ENCODE measurements at places on chromosomes 2 and 18. TPM values are rescaled to one million over a fixed set of nuclear protein-coding genes. Genes with fewer than 3 reads are reported as not detected.

DNA sequence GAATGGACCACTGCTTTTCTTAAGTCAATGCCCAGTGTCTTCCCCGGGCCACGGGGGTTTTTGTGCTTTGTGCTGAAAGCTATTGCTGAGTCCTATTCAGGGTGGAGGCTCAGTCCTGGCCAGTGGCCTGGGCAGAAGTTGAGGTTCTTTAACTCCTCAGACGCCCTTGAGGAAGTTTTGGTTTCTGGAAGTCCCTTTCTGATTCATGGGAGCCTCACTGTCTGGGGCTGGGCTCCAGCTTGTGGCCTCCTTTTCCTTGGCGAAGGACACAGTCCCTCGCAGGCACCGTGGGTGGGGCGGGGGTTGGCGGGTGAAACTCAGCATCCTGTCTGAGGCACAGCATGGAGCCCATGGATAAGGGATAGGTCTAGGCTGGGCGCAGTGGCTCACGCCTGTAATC, 465.2 kb upstream of the HS6ST1 start:
- DNase-seq: no peak

STPG4 gene
- 0.79 TPM for total RNA-seq

ADAM23 gene
- 46.8 TPM for total RNA-seq

DNA sequence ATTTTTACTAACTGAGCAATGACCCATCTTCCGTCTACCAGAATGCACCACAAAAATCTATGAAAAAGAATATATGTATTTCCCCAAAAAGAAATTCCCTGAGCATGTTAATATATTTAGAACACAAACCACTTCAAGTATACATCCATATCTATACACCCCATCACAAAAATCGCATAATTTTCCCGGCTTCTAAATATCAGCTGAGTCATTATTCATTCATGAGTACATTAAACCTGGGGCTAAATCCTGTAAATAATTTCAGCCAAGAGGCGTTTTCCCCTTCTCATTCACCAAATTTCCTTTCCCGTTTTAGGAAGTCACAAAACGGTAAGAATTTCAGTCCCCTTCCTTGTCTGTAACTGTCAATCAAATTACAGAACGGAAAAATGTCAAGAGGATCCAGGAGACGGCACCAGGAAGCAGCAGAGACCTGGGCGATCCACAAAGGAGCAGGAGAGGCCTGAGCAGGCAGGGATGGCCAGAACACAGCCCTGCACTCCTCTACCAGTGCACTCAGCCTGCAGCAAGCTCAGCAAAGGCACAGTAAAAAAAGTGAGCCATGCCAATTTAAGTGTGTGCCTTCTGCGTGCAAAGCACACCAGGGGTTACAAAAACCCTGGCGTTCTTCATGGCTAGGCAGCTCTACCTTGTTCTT, 300.7 kb downstream of the TCF4 start:
- no peak for DNase-seq

DNA sequence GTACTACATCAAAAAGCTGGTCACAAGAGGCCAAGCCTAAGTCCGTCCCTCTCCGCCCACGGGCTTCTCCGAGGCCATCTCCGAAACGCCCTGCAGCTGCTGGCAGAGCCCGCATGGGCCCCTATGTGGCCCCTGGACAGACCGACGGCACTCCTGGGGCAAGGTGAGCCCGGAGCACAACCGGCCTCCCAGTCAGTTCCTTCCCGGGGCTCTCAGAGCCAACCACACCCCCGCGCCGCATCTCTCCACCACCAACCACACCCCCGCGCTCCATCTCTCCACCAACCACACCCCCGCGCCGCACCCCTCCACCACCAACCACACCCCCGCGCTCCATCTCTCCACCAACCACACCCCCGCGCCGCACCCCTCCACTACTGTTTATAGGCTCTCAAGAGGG, 93.5 kb downstream of the ZNF516 start:
- no peak for DNase-seq

C2orf66 gene
- total RNA-seq: not detected

DNA sequence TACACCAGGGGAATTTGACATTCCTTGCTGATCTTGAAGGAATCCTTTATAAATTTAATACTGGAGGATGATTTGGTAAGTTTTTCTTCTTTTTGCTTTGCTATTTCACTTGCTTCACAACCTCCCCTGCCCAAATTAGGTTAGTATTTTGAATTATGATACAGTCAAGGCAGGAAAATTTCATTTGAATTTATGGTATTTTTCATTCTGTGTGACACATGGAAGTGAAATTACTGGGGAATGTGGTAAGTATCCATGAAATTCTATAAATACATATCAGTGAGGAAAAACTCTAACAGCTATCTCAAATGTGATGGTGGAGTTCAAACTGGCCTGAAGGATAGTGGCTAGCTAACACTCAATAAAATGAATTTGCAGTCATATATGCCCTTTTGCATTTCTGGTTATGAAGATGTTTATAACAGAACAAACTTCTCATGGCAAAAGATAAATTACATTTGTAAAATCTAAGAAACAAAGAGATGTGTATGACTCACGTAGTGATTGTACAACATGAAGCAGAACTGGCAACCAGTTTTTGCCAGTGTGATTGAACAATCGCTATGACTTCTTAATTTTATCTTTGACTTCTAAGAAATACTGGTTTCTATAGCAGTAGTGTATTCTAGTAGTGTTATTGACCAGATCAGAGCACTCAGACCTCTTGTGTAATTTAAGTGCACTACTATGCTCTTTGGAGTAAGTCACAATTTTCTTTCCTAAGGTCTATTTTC, 152.6 kb downstream of the IKZF2 start:
- no peak for DNase-seq

GRCh38 chr18:52333860-52334259, 6.1 kb upstream of the DCC start:
- DNase-seq: no peak

RNU2-63P gene
- total RNA-seq: 19.4 TPM

SOWAHC gene
- 20.3 TPM for total RNA-seq

DNA sequence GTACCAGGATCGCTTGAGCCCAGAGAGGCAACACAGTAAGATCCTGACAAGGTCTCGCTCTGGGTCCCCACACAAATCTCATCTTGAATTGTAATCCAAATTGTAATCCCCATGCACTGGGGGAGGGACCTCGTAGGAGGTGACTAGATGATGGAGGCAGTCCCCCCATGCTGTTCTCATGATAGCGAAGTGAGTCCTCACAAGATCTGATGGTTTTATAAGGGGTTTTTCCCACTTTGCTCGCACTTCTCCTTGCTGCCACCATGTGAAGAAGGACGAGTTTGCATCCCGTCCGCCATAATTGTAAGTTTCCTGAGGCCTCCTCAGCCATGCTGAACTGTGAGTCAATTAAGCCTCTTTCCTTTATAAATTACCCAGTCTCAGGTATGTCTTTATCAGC, 46.0 kb upstream of the SERTAD2 start:
- DNase-seq: no peak

GRCh38 chr18:73340135-73340977, 472.6 kb upstream of the NETO1 start:
- DNase-seq: no peak

XRCC5 gene
- total RNA-seq: 319 TPM

- no peak for DNase-seq
Measured at GRCh38 chr2:64019975-64020528, 824 bp upstream of the VPS54 start.

DNA sequence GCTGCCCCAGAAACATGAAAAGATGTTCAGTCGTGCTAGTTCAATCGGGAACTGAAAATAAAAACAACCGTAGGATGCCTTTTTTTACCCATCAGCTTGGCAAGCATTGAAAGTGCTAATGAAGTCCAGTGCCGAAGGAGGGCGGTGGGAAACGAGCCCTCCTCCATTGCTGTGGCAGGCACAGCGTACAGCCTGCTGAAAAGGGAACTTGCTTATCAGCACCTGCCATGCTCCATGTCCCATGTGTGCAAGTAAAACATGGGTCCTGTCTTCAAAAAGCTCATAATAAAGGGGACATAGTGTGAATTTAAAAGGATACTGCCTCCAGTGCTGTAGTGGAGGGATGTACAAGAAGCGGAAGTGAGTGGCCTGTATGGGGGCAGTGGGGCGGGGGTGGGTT, 82.4 kb downstream of the ARMC9 start:
- DNase-seq: no peak

DNA sequence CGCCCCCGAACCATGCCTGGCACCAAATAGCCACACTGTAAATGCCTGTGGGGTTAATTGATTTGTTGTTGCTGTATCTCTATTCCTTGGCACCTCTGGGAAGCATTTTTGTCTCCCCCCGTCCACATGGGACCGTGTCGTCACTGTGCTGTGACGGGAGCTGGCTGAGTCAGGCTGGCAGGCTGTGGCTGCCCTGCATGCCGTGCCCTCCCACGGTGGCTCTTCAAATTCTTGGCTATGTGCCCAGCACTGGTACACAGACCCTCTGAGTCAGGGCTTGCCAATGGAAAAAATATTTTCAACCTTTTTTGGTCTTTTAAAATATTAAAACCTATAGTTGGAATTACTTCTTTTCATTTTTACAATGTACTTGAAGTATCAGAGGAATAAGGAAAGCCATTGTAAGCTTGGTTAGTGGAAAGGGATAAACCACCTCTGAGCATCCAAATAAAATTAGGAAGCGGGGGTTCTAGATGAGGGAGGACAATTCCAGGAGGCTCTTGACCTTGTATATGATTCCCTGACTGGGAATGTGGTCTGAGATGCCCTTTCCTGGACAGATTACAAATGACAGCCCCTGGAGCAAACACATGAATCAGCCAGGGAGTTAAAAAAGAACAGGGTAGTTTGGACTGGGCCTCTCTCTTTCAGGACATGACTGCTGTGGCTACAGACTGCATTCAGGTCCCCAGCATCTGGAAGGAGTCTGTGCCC, 59.4 kb downstream of the DGKD start:
- DNase-seq: no peak

DNA sequence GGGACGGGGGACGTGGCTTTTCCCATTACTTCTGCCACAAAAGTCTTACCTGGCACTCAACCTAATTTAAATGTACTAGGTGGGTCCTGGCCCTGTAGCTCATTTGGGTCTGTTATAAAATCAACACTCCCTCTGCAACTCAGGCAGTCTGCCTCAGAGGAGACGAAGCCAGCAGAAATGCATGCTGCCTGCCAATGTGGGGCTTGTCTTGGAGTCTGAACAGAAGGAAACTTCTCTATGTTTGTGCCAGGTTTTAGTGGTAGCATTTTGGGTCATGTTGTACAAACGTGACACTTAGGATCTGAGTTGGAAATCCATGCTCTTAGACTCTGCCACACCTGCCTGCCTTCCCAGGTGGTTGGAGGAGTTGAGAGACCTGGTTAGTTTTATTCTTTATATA, 292.5 kb upstream of the FAM98A start:
- DNase-seq: no peak

RELCH gene
- 16.8 TPM for total RNA-seq

GRCh38 chr2:221197225-221197856, 374.8 kb downstream of the EPHA4 start:
- no peak for DNase-seq

DNA sequence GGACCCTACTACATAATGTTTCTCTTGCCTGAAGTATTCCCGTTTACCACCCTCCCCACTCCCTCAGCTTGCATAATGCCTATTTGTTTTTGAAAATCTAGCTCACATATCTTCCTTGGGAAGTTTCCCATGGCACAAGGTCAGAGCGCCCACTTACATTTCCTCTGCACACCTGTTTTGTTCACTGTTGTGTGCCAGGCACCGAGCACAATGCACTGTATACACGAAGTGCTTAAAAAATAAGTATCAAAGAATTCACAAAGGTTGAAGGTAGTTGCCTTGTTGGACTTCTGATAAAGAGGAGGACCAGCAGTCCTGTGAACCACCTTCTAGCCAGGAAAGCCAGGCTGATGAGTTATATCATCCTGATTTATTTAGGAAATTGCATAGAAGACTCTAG, 16.8 kb upstream of the RHOB start:
- DNase-seq: no peak

CYP1B1 gene
- total RNA-seq: 1.8 TPM

- DNase-seq: no peak
Measured at GRCh38 chr2:9390151-9390850, 33.0 kb downstream of the ITGB1BP1 start.

DNA sequence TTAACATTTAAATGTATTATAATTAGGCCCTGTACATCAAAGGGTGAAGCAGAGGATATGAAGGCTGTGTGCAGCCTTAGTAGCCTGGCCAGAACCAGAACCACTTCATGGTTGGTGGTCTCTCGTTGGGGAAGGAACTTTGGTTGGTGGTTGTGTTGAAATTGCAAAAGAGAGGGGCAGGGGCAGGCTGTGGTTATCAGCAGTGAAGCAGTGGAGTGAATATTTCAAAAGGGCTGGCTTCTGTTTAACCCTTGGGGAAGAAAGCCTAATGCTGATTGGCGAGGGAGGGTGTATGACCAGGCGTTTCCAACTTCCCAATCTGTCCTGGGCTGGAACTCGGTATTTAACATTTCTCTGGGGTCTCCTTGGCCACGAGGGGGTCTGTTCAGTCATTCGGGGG, 51.2 kb upstream of the LYPD6B start:
- DNase-seq: no peak

DNA sequence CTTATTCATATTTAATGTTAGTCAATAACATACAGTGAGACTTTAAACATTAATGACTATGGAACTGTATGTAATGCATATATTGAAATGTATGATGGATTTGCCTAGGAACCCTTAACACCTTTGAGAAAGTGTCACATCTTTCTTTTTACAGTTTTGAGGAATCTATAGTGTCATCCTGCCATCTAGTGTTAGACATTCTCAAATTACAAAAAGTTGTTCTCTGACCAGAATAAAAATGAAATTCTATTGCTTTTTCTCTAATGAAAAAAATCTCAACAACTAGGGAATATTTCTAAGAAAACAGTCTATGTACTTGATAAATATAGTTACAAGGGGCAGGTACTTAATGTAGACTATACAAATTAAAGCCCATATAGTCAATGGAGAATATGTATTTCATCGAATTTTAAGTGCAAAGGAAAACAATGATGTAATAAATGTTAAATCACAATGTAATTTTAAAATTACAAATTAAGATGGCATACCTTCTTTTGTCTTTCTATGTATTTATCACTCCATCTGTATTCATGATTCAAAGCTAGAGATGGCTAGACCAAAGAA, 5.1 kb upstream of the CALCRL start:
- peak; percentile 13 for DNase-seq

GRCh38 chr2:174740721-174741120, 23.6 kb downstream of the CHRNA1 start:
- DNase-seq: no peak

DPYSL5 gene
- total RNA-seq: 0.74 TPM

GRCh38 chr2:164972216-164972615, 16.9 kb upstream of the SLC38A11 start:
- no peak for DNase-seq

DNA sequence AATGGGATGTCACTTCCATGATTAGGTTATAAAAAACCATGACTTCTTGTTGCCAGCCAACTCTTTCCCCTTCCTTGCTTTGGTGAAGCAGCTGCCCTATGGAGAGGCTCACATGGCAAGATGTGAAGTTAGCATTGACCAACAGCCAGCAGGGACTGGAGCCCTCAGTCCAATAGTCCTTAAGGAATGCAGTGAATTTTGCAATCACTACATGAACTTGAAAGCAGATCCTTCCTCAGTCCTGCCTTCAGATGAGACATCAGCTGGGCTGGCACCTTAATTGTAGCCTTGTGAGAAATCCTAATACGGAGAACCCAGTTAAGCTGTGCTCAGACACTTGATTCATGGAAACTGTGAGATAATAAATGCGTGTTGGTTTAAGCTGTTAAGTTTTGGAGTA, 61.8 kb downstream of the ATP8B1 start:
- DNase-seq: no peak

KCNG2 gene
- not detected for total RNA-seq

SIX2 gene
- total RNA-seq: 1.9 TPM
